Activated naive CD4-positive, alpha-beta T cell treated with Interleukin-2 at 50 U/mL for 16 hours (primary cell): ENCODE measurements at places on chromosomes 16 and 17.

DNA sequence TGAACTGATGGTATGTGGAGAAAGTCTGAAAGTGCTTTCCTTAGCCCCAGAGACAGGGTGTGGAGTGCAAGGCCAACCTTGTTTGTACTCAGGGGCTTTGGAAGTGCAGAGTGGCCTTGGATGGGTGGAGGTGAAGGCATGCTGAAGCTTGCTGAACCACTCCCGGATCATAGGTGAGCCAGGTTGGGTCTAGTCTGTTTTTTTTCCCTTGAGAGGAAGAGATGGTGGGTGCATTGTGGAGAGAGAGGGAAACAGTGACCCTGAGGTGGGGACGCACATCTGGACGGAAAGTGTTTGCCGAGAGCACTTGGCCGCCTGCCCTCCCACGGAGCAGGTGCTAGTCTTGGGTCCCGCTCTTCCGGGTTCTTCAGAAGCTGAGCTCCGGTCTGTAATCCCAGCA, 12.5 kb downstream of the ABAT start:
- DNase-seq, result no peak

GRCh38 chr17:55740511-55741355, 10.1 kb upstream of the PCTP start:
- no peak for DNase-seq

- DNase-seq, result no peak
Measured at GRCh38 chr17:1940810-1941185, 84.3 kb downstream of the RTN4RL1 start.

DNA sequence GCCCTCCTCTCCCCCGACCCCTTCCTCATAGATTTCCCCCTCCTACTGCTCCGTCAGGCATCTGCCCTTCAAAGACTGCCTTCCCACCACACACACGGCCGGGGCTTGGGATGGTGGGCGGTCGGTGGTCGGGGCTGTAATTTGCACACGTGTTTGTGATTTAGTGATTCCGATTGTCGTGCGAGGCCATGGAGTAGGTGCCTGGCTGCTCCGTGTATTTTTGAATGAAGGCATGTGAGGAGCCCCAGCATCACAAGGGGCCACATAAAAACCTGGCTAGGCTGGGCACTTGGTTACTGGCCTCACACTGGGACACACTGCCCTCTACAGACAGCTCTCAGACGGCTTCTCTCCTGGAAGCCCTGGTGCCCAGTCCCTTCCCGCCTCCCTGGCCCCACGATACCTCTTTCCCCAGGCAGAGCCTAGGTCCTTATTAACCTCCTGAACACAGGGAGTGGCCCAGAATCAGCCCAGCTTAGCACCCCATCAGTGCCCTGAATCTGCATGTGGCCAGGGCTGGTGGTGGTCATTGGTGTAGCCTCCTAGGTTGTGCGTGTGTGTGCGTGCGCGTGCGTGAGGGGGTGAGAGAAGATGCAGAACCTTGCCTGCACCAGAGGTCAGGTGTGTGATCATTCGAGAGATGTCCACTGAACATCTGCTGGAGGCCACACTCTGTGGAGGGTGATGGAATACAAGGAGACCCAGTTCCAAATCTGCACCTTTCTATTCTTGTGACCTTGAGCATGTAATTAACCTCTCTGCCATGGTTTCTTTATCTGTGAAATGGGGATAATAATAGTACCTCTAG, 1.3 kb upstream of the SOCS1 start:
- peak; percentile 63 for DNase-seq

- DNase-seq, result no peak
Measured at GRCh38 chr16:924063-924462, 46.7 kb downstream of the LMF1 start.

GRCh38 chr16:71214746-71215381, 15.7 kb downstream of the HYDIN start:
- no peak for DNase-seq

GRCh38 chr17:43839670-43840108, 6.7 kb upstream of the MPP3 start:
- no peak for DNase-seq

GRCh38 chr16:68445458-68445857, 2.9 kb downstream of the SMPD3 start:
- no peak for DNase-seq

DNA sequence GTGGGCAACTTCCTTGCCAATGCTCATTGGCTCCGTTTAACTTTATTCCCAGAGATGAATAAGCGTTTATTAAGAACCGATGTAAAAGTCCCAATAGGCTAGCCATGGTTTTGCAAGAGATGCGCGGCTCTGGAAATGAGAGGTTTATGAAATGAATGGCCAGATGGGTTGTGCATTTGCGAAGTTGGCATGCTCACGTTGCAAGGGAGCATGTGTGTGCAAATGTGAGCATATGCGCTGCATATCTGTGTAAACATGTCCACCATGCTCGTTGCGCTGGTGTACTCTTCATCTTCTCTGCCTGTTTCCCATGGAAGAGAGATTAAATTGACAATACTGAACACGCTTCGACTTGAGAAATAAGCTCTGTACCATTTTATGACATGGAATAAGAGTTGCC, 848.6 kb upstream of the RBFOX1 start:
- no peak for DNase-seq

DNA sequence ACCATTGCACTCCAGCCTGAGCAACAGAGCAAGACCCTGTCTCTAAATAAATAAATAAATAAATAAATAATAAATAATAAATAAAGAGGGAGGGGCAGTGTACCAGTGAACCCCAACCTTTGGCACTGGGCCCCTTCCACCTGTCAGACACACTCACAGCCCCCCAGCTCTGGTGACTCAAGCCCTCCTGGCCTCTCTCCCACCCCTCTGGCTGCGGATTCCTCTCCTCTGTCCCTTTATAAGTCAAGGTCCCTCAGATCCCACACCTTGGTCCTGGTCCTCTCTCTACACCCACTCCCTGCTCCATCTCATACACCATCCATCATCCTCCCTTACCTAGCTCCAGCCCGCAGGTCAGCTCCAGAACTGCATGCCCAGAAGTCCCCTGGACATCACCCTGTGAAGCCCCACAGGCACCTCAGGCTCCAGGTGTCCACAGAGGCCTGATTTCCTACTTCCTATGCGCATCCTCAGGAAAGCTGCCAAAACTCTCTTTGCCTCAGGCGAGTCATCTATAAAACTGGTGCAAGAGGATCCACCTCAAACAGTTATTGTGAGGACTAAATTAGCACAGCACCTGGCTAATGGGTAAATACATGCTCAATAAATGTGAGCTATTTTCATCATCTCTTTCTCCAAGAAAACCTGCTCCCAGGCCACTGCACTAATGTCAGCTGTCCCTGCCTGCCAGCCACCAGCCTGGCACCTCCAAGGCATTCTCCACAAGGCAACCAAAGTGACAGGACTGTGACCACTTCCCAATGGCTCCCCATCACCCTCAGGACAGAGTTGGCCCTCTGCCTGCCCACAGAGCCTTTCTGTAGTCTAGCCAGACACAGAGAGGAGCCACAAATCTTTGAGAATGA, 46.8 kb downstream of the BEAN1 start:
- DNase-seq, result no peak

DNA sequence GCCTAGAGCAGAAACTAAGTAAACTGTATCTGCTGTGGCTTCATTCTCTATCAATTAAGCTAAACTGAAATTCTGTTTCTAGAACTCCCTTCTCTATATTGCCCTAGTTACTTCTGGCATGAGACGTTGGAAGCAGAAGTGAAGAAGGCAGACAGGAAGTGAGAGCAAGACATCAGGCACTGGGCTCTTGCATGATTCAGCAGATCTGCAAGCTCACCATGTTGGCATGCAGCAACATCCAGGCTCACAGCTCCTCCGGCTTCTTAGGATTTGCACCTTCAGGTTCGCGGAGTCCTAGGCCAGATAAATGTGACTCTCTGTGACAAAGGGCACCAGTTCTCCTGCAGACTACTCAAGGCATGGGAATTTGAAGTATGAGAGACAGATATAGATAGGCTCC, 148.3 kb downstream of the CDH8 start:
- no peak for DNase-seq

DNA sequence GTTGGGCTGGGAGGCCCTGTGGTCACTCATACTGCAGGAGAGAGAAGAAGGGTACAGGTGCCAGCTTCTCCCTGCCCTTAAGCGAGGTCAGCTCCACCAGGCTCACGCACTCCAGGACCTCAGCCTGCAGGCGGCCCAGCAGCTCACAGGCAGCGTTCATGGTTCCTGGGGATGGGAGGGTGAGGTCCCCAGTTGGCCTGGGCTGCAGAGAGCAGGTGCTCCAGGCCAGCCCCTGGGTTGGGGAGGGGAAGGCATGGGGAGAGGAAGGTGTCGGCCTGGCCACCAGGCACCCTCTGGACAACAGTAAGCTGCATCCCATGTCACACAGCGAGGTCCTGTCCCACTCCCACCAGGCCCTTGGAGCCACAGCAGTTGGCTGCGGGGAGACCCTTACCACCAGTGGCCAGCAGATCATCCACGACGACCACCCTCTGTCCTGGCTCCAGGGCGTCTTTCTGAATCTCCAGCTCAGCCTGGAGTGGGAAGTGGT, 2.0 kb downstream of the APRT start:
- DNase-seq, result no peak

- DNase-seq, result no peak
Measured at GRCh38 chr16:73000020-73000906, 47.7 kb downstream of the ZFHX3 start.

GRCh38 chr16:66510711-66511601, 39.0 kb downstream of the TK2 start:
- no peak for DNase-seq

DNA sequence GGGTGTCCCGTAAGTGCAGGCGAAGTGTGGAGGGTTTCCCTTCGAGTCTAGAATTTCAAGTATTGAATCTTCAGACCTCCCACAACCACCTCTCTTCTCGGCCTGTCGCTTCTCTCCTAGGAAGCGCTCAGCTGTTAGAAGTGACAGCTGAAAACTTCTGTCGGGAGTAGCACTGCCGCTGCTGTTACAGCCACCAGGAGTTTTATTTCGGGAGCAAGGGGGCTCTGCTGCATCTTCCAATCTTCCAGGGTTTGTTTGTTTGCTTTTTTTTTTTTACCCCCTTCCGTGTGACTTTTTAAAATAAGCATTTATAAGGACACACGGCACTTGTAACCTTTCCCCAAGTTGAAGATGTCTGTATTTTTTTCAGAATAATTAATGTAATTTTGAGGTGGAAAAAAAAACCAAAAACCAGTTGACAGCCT, 767 bp downstream of the RPS6KB1 start:
- DNase-seq, result no peak

GRCh38 chr16:55655381-55655896, 349 bp upstream of the SLC6A2 start:
- no peak for DNase-seq

GRCh38 chr17:66345264-66345663, 42.9 kb downstream of the PRKCA start:
- no peak for DNase-seq
